ENCODE measurements at places on chromosomes 3 and 15.
A peak's percentile ranks its signal among the peaks of the same experiment; 100 is the strongest.

GRCh38 chr3:122602011-122602710, 24.7 kb downstream of the PARP15 start:
- no peak for DNase-seq

- DNase-seq, result no peak
Measured at GRCh38 chr3:64627471-64628321, 60.1 kb downstream of the ADAMTS9 start.

DNA sequence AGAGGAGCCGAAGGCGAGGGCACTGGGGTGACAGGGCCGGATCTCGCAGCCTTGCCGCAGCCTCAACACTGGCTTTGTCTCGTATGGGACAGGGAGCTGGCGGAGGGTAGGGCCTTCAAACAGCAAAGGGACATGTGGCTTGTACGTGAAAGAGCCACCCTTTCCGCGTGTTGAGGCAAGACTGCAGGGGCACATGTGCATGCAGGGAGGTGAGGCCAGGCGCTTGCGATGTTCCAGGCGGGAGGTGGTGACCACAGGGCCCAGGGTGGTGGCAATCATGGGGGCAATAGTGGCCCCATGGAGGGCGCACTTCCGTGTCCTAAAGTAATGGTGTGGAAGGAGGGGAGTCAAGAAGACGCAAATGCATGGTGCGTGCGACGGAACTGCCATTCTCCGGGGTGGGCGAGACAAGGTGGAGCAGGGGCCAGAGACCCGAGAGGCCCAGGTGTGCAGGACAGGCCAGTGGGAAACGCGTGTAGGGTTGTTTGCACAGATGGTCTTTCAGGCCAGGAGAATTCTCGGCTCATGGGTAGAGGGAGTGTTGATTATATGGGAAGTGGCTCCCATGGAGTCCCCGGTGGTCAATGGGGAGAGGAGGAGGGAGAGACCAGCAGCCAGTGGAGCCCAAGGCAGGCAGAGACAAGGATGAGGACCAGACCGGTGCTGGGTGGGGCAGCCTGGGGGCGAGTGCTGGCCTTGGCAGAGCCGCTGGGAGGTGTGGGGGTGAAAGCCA, 45.8 kb upstream of the PCSK6 start:
- no peak for DNase-seq

DNA sequence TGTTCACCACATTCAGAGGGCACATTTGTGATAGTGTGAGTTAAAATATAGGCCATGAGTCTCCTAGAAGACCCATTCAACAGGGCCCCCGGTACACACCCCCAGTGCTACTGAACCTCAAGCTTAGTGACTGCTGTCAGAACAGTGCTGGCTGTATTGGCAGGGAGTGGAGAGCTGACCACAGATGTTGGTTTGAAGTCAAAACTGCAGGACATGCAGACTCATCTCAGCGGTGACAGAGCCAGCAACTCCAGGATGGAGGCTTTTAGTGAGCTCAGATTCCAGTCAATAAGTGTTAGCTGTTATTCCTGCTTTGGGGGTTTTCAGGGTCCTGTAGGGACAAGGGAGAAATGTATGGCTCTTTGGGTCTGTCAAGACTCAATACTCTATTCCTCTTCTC, 29.1 kb downstream of the PRR20G start:
- DNase-seq, result no peak

DNA sequence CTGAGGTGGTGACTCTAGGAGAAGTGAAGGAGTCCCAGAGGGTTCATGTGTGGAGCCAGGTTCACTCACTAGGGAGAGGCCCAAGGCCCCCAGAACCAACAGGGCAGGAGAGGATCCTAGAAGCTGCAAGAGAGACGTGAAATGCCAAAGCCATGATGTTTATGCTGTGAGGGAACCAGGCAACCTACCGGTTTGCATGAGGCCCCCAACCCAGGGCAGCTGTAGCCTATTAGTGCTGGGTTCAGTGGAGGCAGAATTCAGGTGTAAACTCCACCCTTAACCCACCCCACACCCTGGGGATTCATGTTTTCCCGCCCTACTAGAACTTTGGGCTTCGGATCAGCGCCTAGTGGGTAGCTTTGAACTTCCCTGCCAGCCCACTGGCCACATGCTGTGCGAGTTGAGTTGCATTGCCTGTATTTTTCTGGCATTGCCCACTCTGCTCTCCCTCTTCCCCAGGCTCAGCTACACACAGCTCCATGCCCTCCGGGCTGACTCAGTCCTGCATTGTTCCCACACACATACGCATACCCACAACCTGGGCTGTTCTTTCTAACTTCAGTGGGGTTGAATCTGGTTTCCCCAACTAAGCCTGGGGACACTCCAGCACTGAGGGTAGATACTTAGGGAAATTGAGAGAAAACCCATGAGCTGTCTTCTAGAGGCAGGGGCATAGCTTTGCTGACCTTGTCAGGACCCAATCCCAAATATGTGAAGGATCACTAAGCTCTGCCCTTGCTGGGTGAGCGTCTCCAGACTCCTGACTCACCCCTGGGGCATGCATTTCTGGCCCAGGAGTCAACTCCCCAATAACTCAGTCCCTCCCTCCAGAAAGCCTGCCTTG, 2.0 kb upstream of the ZBTB47 start:
- no peak for DNase-seq

GRCh38 chr3:12948891-12949711, 107.7 kb upstream of the RPL32 start:
- peak; percentile 42 for DNase-seq

GRCh38 chr3:55598224-55598623, 111.1 kb upstream of the WNT5A start:
- DNase-seq, result no peak

- no peak for DNase-seq
Measured at GRCh38 chr15:67838789-67839332, 984 bp downstream of the RNU6-1 start.

DNA sequence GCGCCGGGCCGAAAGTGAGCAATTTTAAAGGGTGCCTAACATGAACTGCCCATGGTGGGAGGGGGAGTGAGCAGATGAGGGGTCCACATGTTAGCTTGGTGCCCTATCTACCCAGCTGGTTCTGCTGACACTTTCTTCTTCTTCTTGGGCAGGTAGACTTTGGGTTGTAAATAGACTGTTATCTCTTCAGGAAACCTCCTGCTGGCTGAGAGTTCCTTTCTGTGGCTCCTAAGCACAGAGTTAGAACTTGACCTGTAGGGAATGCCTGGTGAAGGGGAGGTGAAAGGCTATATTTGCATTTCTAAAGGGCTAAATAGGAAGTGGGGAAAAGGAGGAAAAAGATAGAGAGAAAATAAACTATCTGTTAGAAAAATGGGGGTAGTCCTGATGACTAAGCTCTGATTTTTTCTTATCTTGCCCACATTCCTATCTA, 521.4 kb upstream of the TGFBR2 start:
- DNase-seq, result no peak

DNA sequence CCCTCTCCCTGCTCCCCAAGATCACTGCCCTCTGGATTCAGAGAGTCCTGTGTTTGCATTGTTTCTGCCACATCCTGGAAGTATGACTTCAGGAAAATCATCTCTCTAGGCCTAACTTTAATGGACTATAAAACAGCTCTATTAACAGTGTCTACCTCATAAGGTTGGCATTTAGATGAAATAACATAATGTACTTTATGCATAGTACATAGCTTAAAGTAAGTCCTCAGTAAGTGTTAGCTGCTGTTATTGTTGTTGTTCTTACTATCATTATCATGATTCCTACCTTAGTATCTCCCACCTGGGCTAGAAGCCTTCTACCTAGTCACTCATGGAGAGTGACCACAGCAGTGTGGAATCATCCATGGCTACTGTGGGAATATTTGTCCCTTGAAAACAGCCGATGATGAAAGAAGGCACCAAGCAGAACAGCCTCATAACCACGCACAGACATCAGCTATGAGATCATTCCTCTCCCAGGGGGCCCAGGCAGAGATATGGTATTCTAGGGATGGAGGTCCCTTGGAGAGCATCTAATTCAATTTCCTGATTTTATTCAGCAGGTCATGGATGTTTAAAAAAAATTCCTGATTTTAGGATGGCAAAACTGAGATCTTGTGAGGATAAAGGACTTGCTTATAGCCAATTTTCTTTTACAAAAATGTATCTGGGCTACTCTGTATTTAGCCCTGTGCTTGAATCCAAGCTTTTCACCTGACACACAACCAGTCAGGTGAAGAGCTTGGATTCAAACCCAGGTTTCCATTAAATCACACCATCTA, 1.9 kb downstream of the FSD2 start:
- DNase-seq, result no peak

- no peak for DNase-seq
Measured at GRCh38 chr3:152296971-152297370, 28.2 kb downstream of the MBNL1 start.

DNA sequence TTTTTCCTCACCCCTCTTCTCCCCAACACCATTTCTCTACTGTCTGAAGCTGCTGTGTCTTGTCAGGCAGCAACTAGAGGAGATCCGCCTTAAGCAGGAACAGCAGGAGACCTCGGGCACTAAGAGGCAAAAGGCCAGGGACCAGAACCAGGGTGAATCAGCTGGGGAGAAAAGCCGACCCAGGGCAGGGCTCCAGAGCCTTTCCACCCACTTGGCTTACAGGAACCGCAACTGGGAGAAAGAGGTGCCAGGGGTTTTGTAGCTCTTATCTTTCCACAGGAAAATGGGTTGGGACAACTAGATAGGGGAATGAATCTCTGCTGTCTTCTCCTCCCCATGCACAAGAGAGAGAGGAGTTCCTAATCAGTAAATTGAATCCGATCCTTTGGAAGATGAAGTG, 3.0 kb upstream of the NGRN start:
- no peak for DNase-seq

DNA sequence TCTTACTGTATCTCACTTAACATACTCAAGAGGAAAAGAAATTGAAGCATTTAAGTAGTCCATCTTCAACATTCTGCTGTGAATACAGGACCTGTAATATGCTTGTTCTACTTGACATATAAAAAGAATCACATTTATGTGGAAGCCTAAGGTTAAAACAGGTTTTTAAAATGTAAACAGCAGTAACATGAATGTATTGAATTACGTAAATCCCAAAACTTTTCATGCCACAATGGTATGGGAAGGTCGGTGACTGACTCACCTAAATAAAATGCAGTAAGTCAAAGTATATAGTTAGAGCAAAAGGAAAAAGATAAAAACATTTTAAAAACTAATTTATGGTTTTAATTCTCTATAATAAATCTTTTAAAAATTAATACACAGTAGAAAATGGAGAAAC, 115.7 kb upstream of the TJP1 start:
- no peak for DNase-seq

DNA sequence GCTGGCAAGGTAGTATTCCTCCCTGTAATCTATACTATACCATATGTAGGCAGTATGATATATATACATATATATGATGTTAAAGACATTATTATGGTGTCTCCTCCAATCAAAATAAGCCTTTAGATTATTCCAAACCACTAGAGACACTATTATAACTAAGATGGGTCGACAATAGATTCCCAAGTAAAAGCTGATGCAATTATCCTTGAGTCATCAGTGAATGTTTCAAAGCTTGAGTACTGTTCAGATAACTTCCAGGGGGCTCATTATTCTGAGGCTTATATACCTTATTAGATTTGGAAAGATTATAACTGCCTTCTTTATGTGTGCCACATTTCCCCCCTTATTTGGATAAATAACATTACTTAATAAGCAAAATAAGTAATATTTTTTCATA, 11.9 kb upstream of the C3orf38 start:
- DNase-seq, result no peak

GRCh38 chr3:42180901-42181300, 85.1 kb downstream of the CCK start:
- no peak for DNase-seq

DNA sequence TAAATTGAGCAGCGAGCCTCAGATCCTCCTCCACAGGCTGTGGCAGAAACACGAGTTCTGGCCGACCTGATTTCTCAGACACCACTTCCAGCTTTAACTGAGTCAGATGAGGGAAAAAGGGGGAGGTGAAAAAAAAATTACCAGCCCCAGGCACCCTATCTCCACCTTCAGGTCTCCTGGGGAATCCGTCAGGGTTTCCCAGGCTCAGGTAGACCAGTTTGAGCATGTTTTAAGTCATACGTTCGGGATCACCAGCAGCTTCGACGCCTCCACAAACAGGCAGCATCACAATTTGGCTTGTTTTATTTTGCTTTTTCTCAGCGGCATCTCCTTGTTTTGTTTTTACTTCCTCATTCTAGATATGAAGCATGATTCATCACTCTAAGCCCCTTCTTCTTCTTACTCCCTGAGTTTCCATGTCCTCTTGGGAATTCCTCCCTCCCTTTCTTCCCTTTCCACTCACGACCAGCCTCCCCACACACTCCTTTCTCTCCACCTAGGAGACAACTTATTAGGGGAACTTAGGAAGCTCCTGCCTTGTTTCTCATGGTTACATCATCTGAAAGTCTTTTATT, 190.1 kb downstream of the ZNF621 start:
- DNase-seq, result no peak

GRCh38 chr15:70497661-70498060, 265.7 kb downstream of the UACA start:
- DNase-seq, result no peak

DNA sequence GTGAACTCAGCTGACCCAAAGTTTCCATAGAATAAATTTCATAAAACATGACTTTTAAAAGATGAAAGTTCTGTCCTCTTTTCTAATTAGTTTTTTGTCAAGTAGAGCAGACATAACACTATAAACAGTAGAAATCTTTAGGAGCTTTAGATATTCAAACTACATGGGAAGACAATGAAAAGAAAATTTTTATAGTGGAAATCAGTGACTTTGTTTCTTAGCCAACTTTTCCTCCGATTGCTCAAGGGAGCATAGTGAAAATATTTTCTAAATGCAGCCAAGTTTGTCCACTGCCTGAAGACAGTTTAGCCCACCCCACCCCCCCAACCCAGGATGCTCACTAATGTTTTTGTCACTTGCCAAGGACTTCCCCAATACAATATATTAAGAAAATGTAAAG, 114.9 kb downstream of the PLD1 start:
- no peak for DNase-seq

- peak; percentile 10 for DNase-seq
Measured at GRCh38 chr3:171257251-171258203, 202.7 kb downstream of the TNIK start.

- DNase-seq, result no peak
Measured at GRCh38 chr15:82551646-82552247, 11.5 kb upstream of the RPS17 start.

- DNase-seq, result peak; percentile 12
Measured at GRCh38 chr3:153970741-153971347, 150.3 kb upstream of the ARHGEF26 start.

- no peak for DNase-seq
Measured at GRCh38 chr15:36282821-36283220, 296.6 kb upstream of the CDIN1 start.

GRCh38 chr3:88311826-88312225, 162.1 kb downstream of the C3orf38 start:
- DNase-seq, result no peak

Measured in urothelium cell line (cell line).